ENCODE measurements at places on chromosomes 7 and 10. TPM values are rescaled to one million over a fixed set of nuclear protein-coding genes. Genes with fewer than 3 reads are reported as not detected.
A peak's percentile ranks its signal among the peaks of the same experiment; 100 is the strongest.

The SPDYE11 gene
- total RNA-seq, result not detected

The DDIT4 gene
- total RNA-seq, result 1,569 TPM

The FANK1 gene
- total RNA-seq, result 1.2 TPM

The CHAT gene
- total RNA-seq, result not detected

The INMT gene
- 0.21 TPM for total RNA-seq

The HOXA5 gene
- not detected for total RNA-seq

The FRMPD2 gene
- total RNA-seq, result 0.56 TPM

The CALHM2 gene
- 26.0 TPM for total RNA-seq

The NKX2-3 gene
- not detected for total RNA-seq

The DCLRE1A gene
- 7.9 TPM for total RNA-seq

The INPP5F gene
- total RNA-seq, result 12.4 TPM

The DPY19L1 gene
- 15.4 TPM for total RNA-seq

The ENKUR gene
- not detected for total RNA-seq

The RNLS gene
- total RNA-seq, result 2.4 TPM

The KIAA1217 gene
- 2.6 TPM for total RNA-seq

The CPN1 gene
- not detected for total RNA-seq

GRCh38 chr10:70970830-70971229 is 82.5 kb upstream of the PCBD1 start:
- no peak for ATAC-seq

- no peak for ATAC-seq
Observed at GRCh38 chr10:37053476-37053875, 71.9 kb upstream of the ANKRD30A start.

- no peak for ATAC-seq
Observed at GRCh38 chr10:4429571-4429970, 396.4 kb upstream of the AKR1E2 start.

- ATAC-seq, result no peak
Observed at GRCh38 chr7:42931447-42931833, 534 bp downstream of the PSMA2 start.

DNA sequence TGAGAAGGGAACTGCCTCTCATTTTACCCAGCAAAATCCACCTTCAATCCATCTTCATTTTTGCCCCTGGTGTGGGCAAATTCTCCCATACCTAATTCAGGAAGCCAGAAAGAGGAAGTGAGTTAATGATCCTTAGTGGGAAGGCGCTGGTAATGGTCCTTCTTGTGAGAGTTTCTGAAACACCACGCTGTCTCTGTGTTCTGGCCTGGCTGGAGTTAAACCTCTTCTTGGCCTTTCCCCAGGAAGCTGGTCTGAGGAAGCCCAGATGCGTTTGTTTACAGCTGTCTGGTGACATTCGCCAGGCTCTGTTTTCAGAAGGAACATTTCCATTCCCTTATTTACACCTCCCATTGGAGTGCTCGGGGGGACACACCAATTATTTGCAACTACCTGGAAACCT is 24.3 kb downstream of the HTRA1 start:
- ATAC-seq, result no peak

DNA sequence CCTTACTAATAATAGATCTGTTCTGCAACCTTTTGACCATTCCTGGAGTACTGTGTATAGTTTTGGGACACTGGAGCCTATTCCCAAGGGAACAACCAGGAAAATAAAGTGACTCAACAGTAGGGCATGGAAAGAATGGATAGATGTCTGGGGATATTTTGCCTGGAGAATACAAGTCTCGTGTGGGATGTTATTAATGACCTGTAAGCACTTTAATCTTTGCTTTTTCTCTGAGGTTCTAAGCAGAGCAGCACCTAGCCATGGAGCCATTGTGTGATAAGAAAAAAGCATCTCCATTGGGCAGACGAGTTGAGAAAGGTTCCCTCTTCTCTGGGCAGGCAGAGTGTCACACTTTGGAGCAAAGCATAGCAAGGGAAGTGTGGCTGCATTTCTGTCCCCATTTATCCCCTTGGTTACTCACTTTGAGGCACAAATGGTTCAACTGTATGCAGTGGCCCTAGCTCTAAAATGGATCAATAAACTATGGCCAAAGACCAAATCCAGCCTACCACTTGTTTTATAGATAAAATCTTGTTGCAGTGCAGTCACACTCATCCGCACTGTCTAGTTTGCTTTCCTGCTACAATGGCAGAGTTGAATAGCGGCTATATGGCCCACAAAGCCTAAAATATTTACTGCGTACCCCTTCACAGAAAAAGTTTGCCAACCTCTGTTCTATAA is 21.0 kb upstream of the CCDC71L start:
- no peak for ATAC-seq

DNA sequence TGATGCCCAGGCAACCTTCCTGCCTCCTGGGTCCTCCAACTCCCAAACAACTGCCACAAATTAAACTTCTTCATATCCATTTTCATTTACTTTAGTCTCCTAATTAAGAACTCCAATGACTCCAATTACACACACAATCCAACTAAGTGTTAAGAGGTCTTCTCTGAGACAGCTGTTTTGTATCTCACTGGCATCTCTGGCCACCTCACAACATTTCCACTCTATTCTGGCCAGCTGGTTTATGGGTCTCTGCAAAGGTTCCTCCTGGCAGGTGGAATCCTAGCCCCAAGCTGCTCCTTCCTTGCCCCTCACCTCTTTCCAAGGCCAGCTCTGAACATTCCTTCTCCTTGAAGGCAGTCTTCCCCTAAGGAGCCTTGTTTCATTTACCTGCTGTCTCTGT is 123.1 kb upstream of the HPS1 start:
- no peak for ATAC-seq

GRCh38 chr10:97407211-97407951 is 6.2 kb upstream of the RRP12 start:
- ATAC-seq, result peak; percentile 97

- peak; percentile 26 for ATAC-seq
Observed at GRCh38 chr7:33076737-33077136, 14.2 kb upstream of the NT5C3A start.

DNA sequence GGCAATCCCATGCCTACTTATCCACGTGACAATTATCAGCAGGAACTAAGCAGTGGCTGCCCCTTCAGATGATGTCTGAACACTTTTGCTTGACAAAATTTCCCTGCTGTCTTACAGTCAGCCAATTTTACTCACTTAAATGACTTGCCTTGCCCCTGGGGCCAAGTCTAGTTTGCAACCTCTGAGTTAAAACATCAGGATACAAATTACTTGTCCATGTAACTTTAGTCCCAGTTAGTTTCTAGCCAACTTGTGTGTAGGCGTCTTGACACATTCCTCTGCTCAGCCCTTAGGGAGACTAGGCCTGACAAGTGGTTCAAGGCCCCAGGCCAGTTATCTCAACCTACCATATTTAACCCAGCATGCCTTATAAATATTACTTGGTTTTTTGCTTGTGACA is 11.6 kb upstream of the TYSND1 start:
- ATAC-seq, result no peak

DNA sequence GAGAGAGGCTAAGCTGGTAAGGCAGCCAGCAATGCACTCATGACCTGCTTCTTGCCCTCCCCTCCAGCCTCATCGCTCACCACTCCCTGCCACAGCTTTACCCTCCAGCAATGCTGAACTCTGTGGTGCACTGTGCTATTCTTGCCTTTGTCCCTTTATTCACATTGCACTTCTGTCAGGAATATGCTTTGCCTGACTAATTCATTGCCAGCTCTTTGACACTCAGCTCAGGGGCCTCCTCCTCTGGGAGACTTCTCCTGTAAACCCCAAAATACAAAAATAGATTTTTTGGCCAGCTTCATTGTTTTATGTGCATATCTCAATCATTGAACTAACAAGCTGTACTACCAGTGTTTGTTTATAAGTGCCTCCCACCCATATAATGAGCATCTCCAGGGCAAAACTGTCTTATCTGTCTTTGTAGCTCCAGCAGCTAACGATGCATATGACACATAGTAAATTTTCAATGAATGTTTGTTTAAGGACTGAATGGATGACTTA is 8.2 kb downstream of the CNNM1 start:
- ATAC-seq, result no peak

- ATAC-seq, result no peak
Observed at GRCh38 chr10:128036746-128037543, 89.3 kb downstream of the MKI67 start.

GRCh38 chr10:11546581-11546980 is 64.9 kb downstream of the USP6NL start:
- no peak for ATAC-seq

- no peak for ATAC-seq
Observed at GRCh38 chr7:153320681-153321080, 561.1 kb downstream of the ACTR3B start.

- ATAC-seq, result no peak
Observed at GRCh38 chr10:17548770-17549169, 68.4 kb downstream of the HACD1 start.

GRCh38 chr10:98924526-98924925 is 311.1 kb downstream of the HPSE2 start:
- no peak for ATAC-seq

- no peak for ATAC-seq
Observed at GRCh38 chr7:139271718-139272628, 40.9 kb downstream of the UBN2 start.

DNA sequence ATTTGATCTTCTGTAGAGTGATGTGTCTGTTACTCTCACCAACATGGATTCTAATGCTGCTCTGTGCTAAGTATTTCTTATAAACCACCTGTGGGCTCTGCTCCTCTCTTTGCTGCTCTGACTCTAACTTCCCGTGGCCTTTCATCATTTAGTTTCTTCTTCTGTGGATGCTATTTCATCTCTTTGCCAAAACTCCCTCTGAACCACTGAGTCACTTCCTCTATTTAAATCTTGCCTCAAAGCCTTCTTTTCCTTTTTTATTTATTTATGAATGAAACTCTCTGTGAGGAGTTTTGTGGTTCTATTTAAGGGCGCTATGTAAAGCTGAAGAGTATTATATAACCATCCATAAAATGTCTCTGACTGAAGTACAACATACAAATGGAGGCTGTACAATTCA is 538.5 kb downstream of the SUGCT start:
- no peak for ATAC-seq

DNA sequence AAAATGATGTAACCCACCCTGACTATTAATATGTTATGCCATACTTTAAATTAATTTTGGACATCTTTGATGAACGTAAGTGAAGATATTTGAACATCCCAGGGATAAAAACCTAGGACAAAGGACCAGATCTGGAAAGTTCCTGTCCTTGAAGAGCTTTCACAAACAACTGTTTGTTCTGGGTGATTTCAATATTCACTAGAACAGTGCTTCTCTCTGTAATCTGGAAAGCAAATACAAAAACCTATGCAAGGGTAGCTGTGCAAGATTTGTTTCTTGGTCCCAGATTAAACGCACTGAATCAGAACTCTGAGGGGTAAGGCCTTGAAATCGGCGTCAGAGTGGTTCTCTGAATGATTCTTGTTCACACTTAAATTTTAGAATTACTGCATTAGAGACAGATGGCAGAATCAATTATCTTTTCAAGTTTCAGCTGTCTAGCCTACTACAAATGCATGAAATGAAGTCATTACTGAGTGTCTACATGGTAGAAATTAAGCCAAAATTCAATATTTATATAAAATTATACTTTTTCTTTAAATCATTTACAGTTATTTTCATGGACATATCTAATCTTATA is 69.6 kb upstream of the CSTF2T start:
- ATAC-seq, result no peak

DNA sequence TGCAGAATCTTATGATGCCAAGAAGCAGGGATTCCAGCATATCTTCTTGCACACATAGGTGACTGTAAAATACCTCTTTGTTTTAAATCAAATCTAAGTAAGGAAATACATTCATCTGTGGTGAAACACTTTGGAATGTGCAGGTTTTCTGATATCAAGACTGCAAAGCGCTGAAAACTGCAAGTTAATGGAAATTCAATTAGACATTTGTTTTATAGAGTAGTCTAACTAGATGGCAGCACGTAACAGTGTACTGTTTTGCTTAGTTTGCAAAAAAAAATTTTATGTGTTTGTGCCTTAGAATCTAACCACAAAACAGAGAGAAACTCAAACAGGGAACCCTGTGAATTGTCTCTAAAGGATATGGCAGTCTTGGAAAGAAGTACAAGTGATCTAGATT is 259.2 kb downstream of the HDAC9 start:
- no peak for ATAC-seq

GRCh38 chr10:44387853-44388251 is 3.0 kb upstream of the CXCL12 start:
- ATAC-seq, result no peak

DNA sequence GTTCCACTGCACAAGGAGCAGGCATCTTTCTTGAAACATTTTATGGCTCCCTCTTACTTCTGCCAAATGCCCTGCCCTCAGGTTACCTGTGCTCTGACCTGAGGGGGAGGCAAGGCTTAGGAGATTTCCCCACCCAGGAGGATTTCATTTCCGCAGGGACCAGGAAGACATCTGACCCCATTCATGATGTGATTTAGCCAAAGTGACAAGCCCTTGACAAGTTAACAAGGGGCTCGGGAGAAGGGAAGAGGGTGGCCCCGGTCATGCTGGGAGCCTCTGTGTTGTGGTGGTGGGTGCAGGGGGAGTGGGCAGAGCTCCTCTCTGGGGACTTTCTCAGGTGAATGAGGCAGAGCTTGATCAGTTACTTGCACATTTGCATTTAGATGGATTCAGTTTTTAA is 18.9 kb downstream of the GIMAP5 start:
- ATAC-seq, result no peak

DNA sequence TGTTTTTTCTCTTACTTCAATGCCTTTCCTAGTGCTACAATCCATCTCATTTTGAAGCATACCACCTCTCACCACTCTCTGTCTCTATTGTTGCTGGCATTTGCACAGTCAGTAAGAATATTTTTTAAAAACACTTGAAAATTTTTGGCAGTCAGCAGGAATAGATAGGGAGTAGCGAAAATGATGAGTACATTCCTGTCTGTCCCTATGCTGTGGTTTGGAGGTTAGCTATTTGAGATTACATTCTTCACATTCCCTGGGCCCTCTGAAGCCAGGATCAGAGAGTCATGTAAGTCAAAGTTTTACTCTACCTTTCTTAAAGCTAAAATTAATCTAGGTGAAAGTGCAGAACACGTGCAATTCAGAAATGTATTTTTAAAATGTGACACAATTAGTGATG is 53.0 kb upstream of the MAGI2 start:
- no peak for ATAC-seq

DNA sequence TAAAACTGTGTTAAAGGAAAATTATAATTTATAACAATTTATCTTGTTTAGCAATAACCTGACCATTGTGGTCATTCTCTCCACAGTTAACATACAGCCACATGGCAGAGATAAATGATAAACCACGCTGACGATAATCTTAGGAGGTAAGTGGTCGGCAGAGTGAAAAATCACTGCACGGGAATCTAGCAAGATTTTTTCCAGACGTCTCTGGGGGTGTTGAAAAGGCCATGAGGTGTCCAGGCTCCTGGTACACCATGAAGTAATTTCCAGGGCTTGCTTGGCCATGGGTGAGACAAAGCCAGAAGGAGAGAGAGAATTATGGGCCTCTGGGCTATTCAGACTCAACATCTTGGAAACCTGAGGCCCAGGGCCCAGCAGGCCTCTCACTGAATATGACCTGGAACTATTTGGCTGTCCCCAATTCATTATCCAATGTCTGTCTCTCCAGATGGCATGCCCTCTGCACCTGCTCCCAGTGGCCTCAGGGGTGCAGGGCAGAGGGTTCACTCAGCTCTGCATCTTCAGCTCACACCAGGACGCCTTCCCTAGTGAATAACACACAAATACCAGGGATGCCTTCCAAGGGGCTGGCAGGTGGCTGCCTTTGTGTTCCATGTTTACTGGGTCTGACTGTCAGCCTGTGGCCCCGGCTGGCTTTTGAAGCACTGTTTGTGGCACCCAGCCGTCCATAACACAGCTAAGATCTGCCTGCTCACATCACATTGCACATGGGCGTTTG is 590.4 kb upstream of the PFKP start:
- ATAC-seq, result no peak

GRCh38 chr7:55085511-55086412 is 66.9 kb downstream of the EGFR start:
- ATAC-seq, result no peak

All from activated T-helper 17 cell treated with anti-CD3 and anti-CD28 coated beads, Interleukin-2, amount 50 U/mL, for 72 hours (primary cell).